ENCODE measurements at places on chromosomes 2 and 18.
A peak's percentile ranks its signal among the peaks of the same experiment; 100 is the strongest.

- DNase-seq: peak; percentile 12
Observed at GRCh38 chr2:133489641-133490410, 78.4 kb downstream of the NCKAP5 start.

GRCh38 chr2:138516030-138516704 lies 14.6 kb downstream of the SPOPL start:
- peak; percentile 20 for DNase-seq

GRCh38 chr2:238509903-238510302 lies 83.2 kb downstream of the ASB1 start:
- DNase-seq: no peak

DNA sequence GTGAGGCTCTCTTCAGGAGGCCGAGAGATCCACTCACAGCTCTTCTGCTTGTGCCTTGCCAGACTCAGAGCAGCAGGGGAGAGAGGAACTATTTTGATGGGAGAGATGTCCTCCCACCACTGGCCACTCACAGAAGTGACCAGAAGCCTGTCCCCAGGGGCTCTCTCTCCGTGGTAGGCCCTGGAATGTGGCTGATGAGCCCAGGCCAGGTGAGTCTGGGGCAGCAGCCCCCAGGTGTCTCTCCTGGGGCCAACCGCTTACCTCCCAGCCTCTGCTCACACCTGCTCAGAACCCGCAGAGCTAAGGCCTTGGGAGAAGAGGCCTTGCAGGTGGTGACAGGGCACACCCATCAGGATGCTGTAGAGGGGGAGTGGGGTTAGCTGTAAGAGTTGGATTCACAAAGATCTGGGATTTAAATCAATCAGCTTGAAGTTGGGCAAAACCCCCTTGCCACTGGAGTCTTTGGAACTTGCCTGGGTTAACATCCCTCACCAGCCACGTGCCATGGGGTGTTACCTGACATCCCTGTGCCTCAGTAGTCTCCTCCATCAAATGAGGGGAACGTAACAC lies 29.1 kb upstream of the ASB18 start:
- DNase-seq: no peak

GRCh38 chr2:112915300-112916144 lies 4.6 kb downstream of the IL37 start:
- no peak for DNase-seq

DNA sequence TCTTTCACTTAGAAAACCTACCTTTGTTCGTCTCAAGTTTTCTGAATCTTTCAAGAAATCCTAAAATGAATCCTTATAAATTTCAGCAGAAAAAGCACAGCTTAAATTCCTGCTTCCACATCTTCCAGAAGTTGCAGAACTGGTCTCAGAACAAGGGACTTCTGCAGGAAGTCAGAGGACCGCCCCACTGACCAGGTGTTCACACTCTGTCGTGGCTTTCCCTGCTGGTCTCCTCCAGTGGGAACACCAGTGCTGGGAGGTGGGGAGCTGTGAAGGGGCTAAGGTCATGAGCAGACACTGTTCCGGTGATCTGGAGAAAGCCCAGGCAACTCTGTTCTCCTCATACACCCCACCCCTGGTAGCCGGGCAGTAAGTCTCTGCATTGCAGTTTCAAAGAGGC lies 3.5 kb downstream of the FAM110C start:
- no peak for DNase-seq

DNA sequence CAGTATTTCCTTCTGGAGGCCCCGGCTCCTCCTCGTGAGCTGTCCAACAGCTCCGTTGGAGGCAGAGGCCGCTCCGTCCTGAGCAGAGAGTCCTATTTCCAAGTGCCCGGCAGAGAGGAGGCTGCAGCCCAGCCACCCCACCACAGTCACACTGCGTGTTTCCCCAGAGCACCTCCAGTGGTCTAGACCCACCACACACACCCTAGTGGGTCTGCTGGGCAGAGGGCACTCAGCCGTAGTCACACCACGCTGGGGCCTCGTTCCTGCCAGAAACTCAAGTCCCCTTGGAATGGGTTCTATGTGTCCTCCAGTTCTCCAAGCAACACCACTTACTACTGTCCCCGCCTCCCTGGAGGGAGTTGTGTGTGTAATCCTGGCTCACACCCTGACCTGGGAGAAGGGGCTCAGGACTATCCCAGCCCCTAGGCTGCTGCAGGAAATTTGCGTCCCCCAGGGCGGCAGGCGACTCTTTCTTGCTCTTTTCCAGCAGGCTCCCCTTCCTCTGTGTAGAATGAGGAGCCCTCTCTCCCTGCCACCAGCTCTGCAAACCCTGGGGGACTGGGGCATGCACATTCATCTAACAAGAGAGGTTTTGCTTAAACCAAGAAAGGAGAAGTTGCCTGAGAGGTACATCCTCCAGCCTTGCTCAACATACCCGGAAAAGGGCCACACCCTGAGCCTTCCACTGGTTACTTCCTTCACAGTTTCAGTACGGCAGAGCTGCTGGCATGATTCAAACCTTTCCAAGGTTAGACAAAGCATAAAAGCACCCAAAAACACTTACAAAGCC lies 114.1 kb downstream of the NDUFA10 start:
- no peak for DNase-seq

GRCh38 chr18:42047721-42048120 lies 92.7 kb downstream of the PIK3C3 start:
- DNase-seq: no peak

DNA sequence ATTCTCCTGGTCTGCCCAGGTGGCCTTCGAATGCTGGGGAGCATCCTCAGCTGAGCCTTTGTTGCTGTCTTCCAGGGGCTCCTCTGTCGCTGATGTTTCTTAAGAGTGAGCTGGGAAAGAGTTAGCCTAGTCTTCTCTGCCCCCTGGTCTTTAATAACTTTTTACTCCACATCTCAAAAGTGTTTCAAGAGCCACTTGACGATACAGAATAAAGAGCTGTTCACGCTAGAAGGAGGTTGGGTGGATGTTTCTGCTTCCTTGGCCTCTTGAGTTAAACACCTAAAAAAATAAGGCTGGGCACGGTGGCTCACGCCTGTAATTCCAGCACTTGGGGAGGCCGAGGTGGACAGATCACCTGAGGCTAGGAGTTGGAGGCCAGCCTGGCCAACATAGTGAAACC lies 2.8 kb upstream of the BUB1 start:
- no peak for DNase-seq

GRCh38 chr2:121603185-121603584 lies 46.1 kb downstream of the CLASP1 start:
- DNase-seq: no peak

GRCh38 chr2:202574541-202574940 lies 60.2 kb upstream of the FAM117B start:
- no peak for DNase-seq

GRCh38 chr2:239378021-239378917 lies 22.6 kb downstream of the HDAC4 start:
- no peak for DNase-seq

DNA sequence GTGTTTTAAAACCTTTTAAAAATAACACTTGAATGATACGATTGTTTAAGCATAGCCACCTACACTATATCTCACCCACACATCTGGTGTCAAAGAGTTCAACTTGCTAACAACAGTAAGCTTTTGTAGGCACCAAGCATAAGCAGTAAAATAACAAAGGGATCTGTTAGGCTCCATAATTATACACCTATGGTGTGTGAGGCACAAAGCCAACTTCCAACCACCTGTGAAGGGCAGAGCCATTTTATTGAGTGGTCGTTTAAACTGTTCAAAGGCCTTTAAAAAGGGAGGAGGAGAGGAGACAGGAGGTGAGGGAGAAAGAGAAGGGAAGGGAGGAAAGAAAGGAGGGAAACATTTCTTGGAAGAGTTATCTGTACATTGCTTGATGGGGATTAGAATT lies 27.9 kb downstream of the NEMP2 start:
- DNase-seq: no peak

- peak; percentile 68 for DNase-seq
Observed at GRCh38 chr2:209426432-209426831, 2.6 kb downstream of the MAP2 start.

DNA sequence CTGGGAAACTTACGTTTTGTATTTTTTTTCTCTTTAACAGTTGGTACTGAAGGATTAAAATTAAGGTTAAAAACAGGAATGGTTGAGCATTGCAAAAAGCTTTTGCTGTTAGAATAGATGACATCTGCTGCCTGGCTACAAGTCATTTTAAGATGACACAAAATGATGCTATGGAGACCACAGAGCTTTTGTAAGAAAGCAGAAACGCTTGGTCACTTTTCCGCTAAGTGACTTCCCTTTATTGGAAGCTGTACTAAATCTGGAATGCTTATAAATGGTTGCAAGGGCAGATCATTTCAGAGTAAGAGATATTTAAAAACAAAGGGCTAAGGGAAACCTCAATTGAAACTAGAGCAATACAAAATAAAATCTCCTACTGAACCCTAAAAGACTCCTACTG lies 544.0 kb downstream of the STK39 start:
- DNase-seq: no peak

GRCh38 chr2:6995391-6996097 lies 78.3 kb downstream of the RNF144A start:
- DNase-seq: no peak

Data from astrocyte of the cerebellum (primary cell).